ENCODE measurements at places on chromosomes 4 and X.

GRCh38 chr4:164485136-164485535 is 268.8 kb upstream of the SMIM31 start:
- no peak for DNase-seq

GRCh38 chr4:17164666-17165065 is 266.2 kb upstream of the LDB2 start:
- no peak for DNase-seq

DNA sequence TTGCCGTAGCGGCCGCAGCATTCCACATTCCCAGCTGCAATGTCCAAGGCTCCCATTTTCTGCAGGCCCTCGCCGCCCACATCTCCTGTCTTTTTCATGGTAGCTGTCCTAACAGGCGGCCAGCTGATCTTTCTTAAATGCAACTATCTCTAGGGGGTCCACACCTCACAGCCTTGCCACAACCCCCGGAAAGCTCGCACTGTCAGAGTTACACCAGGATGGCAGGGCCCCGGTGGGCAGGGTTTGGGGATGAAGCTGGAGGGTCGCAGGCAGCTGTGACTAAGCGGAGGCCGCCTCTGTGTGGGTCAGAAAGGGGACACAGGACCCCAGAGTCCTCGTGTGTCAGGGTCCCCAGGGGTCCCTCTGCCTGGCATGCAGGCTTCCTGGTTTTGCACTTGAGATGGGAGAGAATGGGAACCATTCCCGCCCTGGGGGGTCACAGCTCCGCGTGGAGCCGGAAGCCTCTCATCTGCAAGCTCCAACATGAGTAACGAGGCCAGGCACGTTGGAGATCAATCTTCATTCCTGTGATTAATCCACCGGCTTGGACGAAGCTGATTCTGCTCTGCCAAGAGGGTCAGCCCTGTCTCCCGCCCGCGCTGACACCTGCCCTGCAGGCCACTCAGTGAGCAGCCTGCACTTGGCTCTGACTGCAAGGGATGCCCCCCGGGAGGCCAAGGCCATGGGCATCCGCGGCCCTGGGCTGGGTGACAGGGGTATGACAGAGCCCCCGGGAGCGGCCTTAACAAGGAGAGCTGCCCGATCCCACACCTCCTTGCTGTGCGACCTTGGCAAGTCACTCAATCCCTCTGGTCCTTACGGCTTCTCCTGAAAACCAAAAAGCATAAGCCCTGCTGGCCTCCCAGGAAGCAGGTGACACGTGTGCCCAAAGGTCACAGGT is 97.9 kb downstream of the ADRA2C start:
- no peak for DNase-seq

GRCh38 chrX:110123331-110123782 is 120.4 kb downstream of the TMEM164 start:
- DNase-seq: no peak

DNA sequence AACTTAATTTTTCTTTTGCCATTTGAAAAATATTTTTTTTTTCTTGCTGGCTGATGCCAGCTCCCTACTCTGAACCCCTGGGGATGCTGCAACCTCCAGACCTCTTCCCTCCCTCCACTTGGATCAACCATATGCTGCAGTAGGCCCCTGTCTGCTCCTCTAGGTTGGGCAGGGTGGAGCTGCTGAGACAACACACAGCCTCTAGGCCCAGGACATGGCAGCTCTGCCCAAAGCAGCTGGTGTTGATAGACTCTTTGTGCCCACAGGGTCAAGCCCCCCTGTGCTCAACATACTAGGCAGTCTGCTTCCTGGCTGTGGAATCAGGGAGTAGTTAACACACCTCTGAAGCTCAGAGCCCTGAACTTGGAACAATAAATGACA is 19.9 kb upstream of the CLNK start:
- DNase-seq: no peak

- DNase-seq: no peak
Measured at GRCh38 chr4:43223820-43224219, 331.3 kb downstream of the GRXCR1 start.

DNA sequence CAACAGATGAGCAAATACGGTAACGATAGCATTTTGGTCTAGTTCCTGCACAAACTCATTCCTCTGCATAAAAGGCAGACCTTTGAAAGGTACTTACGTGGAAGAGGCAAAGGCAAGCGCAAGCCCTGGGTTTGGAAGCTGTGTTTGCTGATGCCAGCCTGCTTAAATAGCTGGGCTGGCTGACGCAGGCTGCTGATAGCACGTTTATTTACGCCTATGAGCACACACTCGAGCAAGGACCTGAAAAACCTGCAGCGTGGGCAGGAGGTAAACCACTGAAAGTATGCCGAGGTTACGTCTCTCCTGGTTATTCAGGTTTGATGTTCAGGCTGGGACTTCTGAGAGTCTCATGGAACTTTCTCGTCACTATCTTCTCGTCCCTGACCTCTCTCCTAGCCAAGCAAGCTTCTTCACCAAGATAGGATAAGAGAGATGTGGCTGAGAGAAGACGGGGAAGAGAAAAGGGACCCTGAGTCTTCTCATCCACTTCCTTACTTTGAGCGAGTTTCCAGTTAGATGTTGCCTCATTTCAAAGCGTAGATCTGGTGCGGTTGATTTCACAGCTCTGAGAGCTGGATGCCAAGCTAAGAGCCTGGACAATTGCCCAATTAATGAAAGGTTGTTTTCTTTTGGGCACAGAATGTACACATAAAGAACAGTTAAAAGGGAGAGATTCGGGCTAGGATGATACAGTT is at the start of gene HOPX:
TSS of gene HOPX (minus strand) at position 139 of the 695 bp plus-strand sequence. CDS start 23,480 bp downstream, outside the sequence.
- DNase-seq: peak; percentile 71

GRCh38 chr4:72118017-72118416 is 86.2 kb downstream of the NPFFR2 start:
- no peak for DNase-seq

DNA sequence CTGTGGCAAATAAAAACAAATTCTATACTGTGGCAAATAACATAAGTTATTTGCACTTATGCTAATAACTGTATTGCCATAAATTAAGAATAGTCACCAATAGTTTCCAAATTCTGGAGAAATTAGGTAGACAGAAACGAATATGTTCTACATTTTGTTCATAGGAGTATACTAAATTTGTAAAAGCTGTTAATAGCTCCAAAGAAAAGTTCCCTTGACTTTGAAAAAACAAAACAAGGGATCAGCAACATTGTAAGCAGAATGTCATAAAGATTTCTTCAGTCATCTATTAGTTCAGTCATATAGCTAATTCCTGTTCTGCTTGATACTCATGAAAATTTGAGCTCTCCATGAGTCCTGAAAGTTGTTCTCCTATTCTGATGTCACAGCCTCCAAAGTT is 1472.8 kb downstream of the C4orf33 start:
- DNase-seq: no peak

DNA sequence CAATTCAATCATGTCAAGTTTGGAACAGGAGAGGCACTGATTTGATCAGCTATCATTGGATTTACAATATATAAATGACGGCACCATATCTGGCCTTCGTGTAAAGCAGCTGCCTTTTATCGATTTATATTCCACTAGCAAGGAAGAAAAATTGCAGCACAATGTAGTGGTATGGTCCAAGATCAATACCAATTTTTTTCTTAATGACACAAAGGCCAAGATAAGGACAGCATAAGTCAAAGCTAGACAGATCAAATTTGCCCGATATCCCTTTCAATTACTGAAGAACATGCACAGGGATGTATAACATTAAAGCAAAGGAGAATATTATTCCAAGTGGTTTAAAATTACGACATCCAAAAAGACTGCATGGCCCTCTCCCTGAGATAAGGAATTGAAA is 167.4 kb downstream of the GPC3 start:
- no peak for DNase-seq

DNA sequence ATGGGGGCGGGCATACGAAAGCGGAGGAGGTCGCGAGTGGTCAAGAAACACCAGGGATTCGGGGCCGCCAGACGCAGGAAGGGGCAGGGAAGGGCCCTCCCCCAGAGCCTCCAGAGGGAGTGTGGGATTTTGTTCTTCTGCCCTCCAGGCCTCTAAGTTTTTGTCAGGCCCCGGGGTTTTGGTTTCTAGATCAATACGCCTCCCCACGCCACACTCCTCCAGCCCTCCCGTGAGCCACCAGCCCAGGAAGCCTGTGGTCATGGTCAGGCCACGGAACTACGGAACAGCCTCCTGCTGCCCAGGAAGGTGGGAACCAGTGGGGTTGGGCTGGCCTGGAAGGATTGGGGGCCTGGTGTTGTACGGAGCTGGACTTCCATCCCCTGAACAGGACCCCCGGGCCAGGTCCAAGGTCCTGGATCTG is 38.4 kb downstream of the CPLX1 start:
- no peak for DNase-seq

DNA sequence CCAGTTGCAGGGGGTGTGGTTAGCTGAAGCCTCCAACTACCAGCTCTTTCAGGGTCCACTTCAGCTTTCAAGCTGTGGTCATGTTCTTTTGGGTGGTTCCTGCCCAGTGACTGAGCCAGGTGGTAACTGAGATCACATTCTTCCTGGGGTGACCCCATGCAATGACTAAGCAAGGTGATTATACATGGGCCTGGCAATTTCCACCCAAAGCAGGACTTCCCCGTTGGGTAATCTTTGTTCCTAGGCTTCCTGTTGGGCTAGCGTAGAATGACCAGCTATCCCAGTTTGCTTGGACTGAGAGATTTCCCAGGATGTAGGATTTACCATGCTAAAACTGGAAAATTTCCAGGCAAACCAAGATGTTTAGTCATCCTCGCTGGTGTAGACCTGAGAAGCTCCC is 18.4 kb upstream of the MAGEB17 start:
- DNase-seq: no peak

DNA sequence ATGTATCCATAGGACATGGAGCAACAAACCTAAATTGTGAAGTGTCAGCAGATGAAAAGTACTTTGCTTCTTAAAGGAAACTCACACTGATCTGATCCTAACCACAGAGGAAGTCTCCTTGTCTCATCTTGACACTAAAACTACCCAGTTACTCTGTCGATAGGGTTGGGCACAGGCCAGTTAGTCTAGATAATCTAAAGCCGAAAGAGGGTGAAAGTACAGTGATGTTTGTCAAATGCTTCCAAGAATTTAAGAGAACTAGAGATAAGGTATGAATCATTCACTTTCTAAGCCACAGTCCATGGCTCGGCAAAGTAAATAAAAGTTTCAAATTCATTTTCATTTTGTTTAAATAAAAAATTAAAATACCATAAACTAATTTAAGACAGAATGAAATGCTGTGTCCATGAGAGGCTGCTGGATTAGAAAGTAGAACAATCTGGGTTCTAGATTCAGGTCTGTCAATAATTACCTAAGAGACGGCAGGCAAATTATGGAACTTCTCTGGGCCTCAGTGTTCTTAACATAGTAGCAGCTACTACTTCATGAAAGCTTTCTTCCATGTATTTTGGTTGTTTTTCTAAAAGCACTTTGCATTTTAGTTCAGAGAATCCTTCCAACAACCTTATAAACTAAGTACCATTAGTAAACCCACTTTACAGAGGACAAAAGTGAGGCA is 176.7 kb downstream of the LDB2 start:
- DNase-seq: no peak

DNA sequence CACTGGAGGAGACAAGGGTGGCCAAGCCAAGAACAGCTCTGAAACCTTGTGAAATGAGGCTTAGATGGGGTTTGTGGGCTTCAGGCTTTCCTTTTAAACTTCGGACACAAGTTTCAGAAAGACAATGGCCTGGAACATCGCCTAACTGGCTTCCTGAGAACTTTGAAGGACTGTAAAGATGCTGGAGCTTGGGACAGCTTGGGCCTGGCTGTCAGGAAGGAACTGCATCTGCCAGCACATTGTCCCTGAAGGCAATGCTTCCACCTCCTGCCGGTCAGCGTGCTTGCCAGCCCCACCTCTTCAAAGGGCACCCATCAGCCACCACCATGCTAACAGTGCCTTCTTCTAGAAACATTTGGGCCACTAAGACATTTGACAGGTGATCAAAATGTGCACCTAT is 107.9 kb downstream of the DRD5 start:
- no peak for DNase-seq
